ENCODE measurements at places on chromosomes 1 and 21.

GRCh38 chr1:60936591-60937342, 145.6 kb upstream of the NFIA start:
- DNase-seq, result no peak

DNA sequence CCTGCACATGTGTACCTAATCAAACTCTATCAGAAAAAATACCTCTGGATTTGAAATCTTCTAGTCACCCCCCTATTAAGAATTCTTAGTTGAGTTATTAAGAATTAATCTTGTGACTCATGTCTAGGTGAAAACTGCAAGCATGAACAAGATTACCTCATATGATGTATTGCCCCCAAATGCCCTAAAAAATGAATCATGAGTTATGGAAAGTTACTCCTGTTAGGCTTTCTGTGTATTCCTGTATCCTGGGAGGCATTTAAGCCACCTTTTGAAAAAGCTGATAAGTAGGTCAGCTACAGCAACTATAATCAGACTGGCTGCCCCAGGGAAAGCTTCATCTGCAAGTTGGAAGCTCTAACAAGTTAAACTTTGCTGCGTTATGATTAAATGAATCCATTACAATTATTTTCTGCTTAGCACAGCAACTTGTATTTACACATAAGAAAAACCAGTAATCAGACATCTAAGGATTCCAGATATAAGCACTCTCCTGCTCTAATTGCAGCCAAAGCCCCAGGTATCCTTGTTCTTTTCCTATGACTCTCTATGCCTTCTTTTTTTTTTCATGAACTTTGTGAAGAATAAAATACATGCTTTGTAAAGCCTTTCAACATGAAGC, 147.7 kb downstream of the NTPCR start:
- no peak for DNase-seq

GRCh38 chr1:205972081-205972480, 28.8 kb upstream of the SLC26A9 start:
- no peak for DNase-seq

GRCh38 chr21:45401916-45402900, 2.8 kb upstream of the COL18A1 start:
- DNase-seq, result no peak

DNA sequence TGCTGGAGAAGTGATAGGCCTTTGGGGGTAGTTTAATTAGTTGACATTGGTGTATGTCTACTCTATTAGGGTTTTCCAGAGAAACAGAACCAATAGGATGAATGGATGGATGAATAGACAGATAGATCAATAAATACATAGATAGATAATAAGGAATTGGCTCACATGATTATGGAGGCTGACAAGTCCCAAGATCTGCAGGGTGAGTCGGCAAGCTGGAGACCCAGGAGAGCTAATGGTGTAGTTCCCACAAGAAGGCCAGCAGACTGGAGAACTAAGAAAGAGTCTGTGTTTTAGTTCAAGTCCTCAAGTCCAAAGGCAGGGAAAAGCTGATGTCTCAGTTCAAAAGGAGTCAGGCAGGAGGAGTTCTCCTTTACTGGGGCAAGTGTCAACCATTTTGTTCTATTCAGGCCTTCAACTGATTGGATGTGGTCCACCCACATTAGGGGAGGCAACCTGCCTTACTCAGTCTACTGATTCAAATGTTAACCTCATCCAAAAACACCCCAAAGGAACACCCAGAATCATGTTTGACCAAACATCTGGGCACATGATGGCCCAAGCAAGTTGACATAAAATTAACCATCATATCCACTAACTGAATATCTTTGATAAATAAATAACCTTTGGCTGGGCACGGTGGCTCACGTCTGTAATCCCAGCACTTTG, 4.5 kb upstream of the SDE2 start:
- no peak for DNase-seq

GRCh38 chr1:76503736-76504135, 363.5 kb upstream of the ST6GALNAC5 start:
- no peak for DNase-seq

GRCh38 chr1:177278626-177279390, 108.0 kb downstream of the BRINP2 start:
- no peak for DNase-seq

GRCh38 chr1:36486439-36487335, 4.0 kb upstream of the CSF3R start:
- no peak for DNase-seq

DNA sequence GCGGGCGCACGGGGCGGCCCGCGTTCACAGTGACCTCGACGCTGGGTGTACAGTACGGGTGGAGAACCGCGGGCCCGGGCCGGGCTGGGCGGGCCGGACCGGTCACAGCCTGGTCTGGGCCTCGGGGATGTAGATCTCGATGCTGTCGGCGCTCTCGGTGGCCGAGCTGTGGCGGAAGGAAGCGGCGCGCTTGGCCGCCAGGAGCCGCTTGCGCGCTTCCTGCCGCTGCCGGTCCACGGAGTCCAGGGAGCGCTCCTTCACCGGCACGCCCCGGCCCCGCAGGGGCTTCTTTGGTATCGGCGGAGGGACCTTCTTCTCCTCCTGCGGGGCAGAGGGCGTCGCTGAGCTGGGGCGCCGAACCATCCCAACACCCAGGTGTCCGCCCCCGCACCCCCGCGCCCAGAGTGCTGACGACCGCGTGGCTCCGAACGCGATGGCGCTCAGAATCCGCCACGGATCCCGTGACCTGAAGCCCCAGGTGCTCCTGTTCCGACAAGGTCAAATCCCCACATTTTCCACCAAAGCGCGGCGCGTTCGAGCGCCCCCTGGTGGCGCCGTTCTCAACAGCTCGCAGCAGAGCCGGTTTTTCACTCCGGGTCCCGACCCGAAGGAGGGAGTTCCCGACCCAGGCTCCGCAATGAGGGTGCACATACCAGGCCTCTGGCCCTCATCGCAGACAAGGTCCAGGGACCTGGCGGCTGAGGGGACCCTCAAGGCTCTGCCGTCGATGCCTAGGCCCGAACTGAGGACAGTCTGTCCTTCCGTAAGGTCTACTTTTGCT, 6.6 kb upstream of the SMIM12 start:
- peak; percentile 100 for DNase-seq

DNA sequence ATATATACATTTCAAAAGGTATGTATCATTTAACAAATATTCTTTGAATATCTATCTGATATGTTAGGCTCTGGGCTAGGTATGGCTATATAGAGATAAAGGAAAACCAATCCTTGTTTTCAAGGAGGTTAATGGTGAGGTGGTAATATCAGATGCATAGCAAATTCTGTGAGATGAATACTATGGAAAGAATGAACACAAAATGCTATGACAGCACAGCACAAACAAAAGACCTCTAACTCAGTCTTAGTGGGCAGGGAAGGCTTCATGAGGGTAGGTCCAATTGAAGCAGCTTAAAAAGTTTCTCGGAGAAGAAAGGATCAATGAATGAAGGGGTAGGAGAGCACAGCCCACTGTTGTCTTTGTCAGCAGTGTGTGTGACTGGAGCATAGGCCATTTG, 27.2 kb downstream of the FASLG start:
- no peak for DNase-seq

GRCh38 chr1:15153184-15153841, at the start of gene TMEM51:
Gene TMEM51 (plus strand): TSS chr1:15153747. CDS start chr1:15215088, 61,341 bp downstream.
- DNase-seq, result no peak

- no peak for DNase-seq
Measured at GRCh38 chr1:151968058-151968457, 25.6 kb downstream of the S100A10 start.

DNA sequence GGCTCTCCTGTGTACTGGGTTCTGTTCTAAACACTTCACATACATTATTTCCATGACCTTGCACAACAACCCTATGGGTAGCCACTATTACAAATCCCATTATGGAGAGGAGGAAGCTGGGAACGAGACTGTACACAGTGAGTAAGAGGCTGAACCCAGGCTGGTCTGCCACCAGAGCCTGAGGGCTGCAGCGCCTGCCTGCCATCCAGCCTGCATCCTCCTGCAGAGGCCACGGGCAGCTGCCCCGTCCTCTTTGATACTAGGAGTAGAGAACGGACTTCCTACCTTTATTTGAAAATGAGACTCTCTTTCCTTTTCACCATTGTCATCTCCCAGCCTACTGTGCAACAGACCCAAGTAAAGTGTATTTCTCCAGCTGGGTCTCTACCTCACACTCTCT, 370.0 kb downstream of the HHAT start:
- no peak for DNase-seq

- DNase-seq, result no peak
Measured at GRCh38 chr1:57058652-57059501, 93.1 kb upstream of the C8B start.

- no peak for DNase-seq
Measured at GRCh38 chr1:210465150-210465549, 136.4 kb downstream of the HHAT start.

- no peak for DNase-seq
Measured at GRCh38 chr1:178075333-178075732, 18.6 kb upstream of the RASAL2 start.

DNA sequence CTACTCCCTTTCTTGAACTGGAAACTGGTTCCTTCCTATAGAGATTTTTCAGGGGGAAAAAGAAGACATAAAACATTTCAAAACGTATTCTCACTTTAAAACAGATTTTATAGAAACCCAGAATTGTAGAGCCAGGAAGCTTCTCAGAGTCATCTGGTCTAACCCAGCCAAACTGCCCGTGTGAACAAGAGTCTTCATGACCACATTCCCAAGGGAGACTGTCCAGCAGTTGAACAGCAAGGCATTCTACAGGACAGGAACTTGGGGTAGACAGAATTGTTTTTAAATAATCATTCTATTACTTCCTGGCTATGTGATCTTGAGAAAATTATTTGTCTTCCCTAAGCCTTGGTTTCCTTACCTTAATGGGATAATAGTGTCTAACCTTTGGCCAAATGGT, 163.5 kb upstream of the IVNS1ABP start:
- no peak for DNase-seq

DNA sequence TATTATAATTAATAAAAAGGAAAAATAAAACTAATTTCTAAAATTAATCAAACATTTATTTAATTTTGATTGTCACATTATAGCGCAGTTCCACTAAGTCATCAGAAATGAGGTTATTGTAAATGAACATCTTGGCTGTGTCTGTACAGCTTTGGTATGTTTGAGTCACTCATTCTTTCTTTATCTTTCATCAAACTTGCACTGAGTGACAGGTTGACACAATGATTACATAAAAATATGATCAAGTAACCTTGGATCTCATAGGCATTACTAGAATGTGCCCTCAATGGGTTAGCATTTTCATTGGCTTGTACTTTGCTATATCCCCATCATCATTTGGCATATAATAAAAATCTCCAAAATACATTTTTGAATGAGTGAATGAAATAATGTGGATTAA, 1353.2 kb upstream of the ADGRL2 start:
- no peak for DNase-seq

Data from activated CD8-positive, alpha-beta memory T cell treated with anti-CD3 and anti-CD28 coated beads, Interleukin-2, amount 50 U/mL, for 48 hours (primary cell).